Heart right ventricle (tissue), 16 donors: ENCODE measurements at places on chromosomes 4 and X. TPM values are rescaled to one million over a fixed set of nuclear protein-coding genes. Genes with fewer than 3 reads are reported as not detected.
A peak's percentile ranks its signal among the peaks of the same experiment; 100 is the strongest.

SH3D19 gene
- 71.8 TPM for polyA plus RNA-seq

STPG2 gene
- polyA plus RNA-seq = 0.15 TPM

MAGEA4 gene
- not detected for polyA plus RNA-seq

TECRL gene
- 401 TPM for polyA plus RNA-seq

FAM9C gene
- polyA plus RNA-seq = not detected

ASB12 gene
- 0.51 TPM for polyA plus RNA-seq

LRIT3 gene
- 0.15 TPM for polyA plus RNA-seq

- no peak for DNase-seq
These were observed 72.1 kb downstream of the COL4A5 start for GRCh38 chrX:108511721-108512120.

DNA sequence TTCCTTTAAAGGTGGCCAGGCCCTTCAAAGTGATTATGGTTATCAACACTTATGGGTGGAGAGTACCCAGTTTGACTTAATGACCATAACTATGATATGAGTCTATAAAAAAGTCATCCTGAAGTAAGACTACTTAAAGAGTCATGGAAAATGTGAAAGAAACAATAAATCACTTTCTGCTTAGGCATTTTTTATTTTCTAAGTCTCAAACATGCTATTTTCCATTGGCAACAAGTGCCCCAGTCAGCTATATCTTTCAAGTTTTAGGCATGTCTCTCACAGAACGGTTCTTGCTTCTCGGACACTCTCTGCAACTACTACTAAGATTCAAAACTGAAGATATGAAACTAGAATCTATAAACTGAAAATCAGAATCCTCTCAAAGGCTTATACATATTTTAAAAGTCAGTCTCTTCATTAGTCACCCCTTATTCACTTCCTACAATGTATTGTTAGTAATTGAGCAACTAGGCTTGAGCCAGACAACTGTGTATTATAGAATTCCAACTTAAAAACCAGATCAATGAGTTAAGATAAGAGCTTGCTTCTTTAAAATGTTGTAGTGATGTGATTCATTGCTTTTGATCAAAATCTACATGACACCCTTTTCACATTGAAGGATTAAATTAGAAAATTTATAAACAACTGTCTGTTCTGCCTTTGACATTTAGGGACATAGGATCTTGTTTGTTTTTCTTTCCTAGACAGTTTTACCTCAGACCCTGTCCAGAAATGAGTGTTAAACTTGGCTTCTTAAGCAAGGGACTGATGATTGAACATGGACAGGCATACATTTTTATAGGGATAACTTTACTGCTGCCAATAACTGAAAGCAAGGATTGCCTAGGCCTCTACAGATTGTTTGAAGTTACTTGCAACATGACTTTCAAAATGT lies 2.9 kb downstream of the ANTXR2 start:
- DNase-seq = no peak

DNA sequence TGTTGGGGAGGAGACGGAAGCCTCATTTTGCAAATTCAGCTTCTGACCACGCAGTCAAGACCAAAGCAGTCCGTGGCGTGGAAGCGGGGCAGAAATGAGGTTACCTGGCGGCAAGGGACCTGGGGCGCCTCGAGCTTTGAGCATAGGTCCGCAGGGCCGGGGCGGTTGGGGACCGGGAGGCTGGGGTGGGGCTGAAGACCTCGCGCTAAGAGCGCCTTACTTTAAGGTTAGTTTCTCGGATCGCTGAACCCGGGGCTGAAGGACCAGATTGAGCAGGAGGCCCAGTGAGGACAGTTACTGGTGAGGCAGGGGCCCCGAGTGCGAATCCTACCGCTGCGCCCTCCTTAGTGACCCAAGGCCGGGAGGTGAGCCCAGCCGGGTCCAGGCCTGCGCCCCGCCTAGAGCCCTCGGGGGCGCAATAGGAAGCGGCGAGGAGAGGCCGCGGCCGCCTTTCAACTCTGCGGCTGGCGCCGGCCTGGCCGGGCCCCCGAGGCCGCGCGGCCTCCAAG lies 7.5 kb downstream of the MSX1 start:
- no peak for DNase-seq

DNA sequence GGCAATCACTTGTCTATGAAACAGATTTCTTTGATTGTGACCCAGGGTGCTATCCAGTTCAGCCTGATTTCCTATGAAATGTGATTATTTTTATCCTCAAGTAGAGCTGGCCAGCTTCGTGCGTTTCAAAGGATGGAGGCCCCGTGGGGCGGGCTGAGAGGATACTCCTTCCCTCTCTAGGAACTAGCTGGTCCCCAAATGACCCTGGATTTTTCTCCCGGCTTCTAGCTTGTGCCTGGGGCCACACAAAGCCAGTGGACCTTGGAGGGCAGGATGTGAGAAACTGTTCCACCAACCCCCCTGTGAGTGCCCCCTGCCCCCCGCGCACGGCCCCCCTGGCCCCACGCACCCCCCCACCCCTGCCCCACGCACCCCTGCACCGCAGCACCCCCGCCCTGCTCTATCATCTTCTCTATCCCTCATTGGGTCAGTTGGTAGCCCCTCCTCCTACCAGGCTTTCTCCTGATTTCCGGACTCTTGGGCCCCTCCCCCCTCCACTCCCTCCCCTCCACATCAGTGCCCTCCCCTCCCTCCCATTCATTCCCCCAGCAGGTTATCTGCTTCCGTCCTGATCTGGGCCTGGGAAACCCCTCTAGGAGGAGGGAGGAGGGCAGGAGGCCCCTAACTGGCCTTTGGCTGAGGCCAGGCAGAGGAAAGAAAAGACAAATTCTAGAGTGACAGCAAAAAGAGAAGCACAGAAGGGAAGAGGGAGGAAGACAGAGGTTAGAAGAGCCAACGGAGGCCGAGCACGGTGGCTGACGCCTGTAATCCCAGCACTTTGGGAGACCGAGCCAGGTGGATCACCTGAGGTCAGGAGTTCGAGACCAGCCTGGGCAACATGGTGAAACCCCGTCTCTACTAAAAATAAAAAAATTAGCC lies 3.3 kb downstream of the XPNPEP2 start:
- peak; percentile 26 for DNase-seq

DNA sequence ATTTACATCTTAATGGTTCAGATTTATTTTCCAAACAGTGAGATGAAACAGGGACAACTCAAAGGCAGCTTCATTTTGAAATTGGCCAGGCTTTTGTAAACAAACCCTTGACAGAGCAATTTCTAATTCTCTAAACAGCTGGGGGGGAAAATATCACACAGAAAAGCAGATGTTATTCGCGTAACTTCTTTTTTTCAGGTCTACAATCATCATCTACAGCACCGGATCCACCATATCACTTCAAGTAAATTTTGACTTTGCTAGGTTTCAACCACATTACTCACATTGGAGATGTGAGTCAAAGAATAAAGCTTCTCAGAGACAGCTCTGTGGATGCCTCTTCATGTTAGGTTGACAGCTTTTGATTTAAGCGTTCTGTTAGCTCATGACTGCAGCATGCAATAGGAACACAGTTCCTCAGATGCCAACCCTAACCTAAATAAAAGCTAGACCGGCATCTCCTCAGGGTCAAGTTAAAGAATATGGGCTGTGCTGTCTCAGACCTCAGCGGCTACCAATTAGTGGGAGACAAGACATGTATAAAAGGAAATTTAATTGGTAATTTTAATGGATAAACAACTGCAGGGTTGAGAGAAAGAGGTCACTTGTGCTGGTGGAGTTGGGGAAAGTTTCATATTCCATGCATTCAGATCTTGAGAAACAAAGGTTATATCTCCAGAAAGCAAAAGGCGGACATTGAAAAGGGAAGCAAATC lies 26.8 kb downstream of the AMELX start:
- DNase-seq = no peak

- no peak for DNase-seq
These were observed 460.2 kb downstream of the GABRG1 start for GRCh38 chr4:45663628-45664081.

GRCh38 chr4:7198440-7199128 lies 6.2 kb downstream of the SORCS2 start:
- DNase-seq = no peak

DNA sequence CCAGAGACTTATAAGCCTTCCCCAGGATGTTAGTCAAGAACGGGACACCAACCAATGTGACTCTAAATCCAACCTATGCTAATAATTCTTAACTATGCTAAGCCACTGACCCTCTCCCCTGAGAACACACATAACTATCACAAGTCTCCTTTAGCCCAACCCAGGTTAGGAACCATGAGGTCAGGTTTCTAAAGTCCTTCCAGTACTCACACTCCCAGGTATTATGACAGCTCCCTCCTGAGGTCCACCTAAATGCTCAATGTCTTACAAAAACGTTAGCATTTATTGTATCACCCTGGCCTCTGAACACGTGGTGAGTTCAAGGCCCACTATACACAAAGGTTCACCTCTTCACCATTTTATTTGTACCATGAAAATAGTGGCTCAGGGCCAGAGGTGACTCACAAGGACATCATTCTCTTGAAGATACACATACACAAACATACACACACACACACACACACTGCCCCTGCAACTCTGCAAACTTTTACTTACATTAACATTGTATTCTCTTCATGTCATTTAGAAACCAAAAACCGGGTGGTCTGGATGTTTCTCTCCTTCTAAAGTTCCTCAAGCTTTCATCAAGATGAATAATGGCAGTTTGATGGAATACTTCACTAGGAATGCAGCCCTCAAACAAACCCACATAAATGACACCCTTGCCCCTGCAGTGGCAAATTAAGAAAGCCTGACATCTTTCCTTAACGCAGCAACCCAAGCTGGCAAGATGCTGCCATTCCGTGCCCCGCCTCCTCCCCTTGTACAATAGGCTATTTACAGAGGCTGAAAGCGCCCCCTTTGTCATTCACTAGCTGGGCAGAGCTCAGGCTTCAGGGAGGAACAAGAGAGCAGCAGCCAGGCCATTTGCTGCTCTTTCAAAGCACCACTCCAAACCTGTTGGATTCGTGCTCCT lies 17.7 kb downstream of the ACSL1 start:
- peak; percentile 51 for DNase-seq
